SK-N-SH (cell line): ENCODE measurements at places on chromosomes 2 and 18. TPM values are rescaled to one million over a fixed set of nuclear protein-coding genes. Genes with fewer than 3 reads are reported as not detected.
A peak's percentile ranks its signal among the peaks of the same experiment; 100 is the strongest.

DNA sequence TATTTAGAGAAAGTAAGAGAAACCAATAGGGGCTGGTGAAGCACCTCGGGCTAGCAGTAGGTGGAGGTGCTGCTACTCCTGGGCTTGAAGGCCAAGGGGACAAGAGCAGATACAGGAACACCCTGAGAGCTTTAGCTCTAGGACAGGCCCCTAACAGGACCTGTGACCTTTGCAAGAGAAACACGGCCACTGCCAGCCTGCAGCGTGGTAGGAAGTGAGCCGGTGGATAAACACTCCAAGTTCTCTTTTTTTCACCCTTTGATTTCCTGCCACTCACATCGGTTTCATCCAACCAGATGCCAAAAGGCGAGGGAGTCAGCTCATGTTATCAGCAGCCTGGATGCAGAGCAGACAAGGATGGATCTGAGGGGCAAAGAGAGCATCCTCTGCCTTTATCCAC is 66.8 kb upstream of the SPRED2 start:
- H3K27ac ChIP-seq, result no peak overlapping the region
- no peaks in the 10 kb centered on the region for H3K36me3 ChIP-seq
- no peak for DNase-seq
- H3K4me3 ChIP-seq, result no peak overlapping the region
- H3K27me3 ChIP-seq, result no peaks in the 10 kb centered on the region

GRCh38 chr18:10860928-10861327 is 288.4 kb downstream of the PIEZO2 start:
- H3K4me1 ChIP-seq, result no peaks in the 10 kb centered on the region
- H3K36me3 ChIP-seq, result no peaks in the 10 kb centered on the region
- H3K27ac ChIP-seq, result no peak overlapping the region
- DNase-seq, result no peak

ITM2C gene
- polyA plus RNA-seq, result 288 and 290 TPM in 2 replicates

DNA sequence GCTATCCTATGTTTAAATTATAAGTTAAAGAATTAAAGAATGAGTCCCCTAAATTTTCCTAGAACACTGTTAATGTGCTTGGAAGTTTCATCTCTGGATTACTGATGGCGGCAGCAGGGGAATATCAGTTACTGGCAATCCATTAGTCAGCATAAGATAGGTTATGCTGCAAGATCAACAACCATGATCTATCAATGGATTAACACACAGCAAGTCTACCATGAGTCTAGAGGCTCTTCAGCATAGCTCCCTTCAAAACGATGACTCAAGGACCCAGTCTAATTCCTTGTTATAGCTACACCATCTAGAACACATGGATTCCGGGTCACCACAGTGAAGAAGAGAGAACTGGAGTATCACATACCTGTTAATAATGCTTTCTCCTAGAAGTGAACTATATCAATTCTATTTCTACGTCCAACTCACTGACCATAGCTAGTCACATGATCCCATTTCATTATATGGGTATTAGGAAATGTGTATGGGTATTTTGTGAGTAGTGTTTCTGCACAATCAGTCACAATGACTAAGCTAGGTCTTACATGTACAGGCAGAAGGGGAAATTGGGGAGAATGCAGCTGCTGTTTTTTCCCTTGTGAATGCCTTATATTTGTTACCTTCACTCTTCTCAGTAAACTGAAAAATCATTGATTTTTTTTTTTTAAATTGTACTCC is 108.3 kb upstream of the MAPRE2 start:
- DNase-seq, result no peak
- H3K27me3 ChIP-seq, result no peaks in the 10 kb centered on the region
- no peaks in the 10 kb centered on the region for H3K4me1 ChIP-seq
- no peak overlapping the region for H3K27ac ChIP-seq

DNA sequence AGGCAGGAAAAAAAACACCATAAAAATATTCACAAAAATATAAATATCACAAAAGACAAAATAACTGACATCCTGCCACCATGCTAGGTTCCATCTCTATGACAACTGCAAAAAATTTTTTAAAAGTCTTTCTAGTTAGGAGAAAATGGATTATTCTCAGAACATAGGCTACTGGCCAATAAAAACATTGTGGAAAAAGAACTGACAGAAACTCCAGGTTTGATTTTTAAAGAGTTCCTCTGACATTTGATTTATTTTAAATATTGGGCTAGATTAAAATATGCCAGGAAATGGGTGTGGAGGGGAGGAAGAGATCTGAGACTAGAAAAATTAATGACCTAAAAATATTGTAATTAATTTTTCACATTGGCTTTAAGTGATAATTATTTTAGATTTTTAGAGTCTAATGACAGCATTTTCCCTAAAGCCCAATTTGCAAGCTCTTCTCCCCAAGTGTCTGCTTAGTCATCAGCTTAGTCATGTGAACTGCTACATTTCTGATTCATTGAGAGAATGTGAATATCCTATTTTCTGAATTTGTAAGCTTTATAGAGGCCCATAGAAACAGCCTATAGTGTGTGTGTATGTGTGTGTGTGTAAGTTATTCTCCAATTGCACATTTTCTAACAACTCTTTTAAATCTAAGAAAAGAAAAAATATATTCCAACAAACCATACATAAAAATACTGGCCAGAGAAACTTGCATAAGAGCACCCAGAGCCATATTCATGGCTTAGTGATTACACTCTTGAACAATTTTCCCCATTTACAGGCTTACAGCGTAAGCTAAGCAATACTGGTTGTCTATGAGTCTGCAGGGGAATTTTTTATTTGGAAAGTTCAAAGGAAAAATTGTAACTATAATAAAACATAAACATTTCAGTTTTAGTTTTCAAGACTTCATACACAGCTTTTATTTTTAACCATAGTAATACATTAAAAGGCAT is 48.4 kb downstream of the TMEFF2 start:
- H3K36me3 ChIP-seq, result no peaks in the 10 kb centered on the region
- DNase-seq, result no peak
- no peak overlapping the region for H3K4me3 ChIP-seq
- H3K27ac ChIP-seq, result peak overlapping the region; percentile 69; the same call in 1 of the 2 replicates
- H3K4me1 ChIP-seq, result no peaks in the 10 kb centered on the region; the same call in 1 of the 2 replicates

DNA sequence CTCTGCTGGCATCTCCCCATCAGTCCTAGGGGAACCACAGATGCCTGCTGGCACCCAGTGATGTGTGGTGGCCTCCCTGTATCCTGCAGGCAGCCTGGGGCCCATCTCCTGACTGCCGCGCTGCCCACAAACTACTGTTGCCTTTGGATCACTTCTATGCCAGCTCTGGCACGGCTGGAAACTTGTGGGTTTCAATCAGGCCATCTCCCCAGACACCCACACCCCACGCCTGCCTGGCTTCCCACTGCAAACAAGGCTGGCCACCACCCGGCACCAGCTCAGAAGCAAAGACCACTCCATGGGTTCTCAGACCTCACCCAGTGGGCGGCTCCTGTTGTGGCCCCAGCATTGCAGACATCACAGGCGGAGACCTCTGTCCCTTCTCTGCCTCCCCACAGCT is 15.1 kb upstream of the TPO start:
- H3K4me3 ChIP-seq, result no peak overlapping the region
- H3K27ac ChIP-seq, result no peak overlapping the region
- no peaks in the 10 kb centered on the region for H3K27me3 ChIP-seq

C2orf78 gene
- 0.02 and 0.06 TPM in 2 replicates for polyA plus RNA-seq

DNA sequence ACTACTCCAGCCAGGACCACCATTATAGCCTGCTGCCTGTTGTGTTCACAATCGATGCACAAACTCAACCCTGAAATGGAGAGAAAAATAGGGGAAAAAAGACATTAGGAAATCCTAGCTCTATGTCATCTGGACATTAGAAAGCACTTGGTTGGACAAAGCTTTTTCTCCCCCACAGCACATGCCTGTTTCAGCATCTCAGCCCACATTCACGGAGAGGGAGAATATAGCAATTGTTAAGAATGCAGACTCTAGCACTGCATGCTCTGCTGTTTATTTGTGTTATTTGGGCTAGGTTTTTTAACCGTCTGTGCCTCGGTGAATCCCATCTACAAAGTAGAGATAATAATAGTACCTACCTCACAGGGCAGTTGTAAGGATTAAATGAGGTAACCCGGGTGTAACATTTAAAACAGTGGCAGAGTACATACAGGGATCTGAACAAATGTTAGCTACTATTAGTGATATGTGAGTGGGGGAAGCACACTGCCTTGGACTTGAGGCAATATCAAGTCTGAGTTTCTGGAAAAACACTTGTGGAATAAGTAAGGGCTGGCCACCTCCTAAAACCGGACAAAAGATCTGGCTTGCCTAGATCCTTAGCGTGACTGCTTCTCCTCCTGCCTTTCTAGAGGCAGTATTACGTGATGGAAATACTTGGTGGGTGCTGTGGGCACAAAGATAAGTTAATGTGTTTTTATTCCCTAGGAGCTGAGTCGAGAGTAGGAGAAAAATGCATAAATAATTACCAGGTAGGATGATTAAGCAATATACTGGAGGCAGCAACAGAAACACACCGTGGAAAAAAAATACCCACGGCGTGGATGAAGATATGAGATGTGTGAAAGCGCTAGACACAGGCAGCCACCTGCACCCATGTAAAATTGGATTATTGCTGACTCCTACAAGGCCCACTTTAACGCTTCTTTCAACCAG is 1.0 kb upstream of the PPP1CB start:
- peak overlapping the region; percentile 75 for H3K4me3 ChIP-seq
- H3K27me3 ChIP-seq, result no peaks in the 10 kb centered on the region
